ENCODE measurements at places on chromosomes 7 and 10. TPM values are rescaled to one million over a fixed set of nuclear protein-coding genes. Genes with fewer than 3 reads are reported as not detected.

Gene SUN3
- total RNA-seq: not detected

Gene ACTR3C
- total RNA-seq: 3.3 TPM

Gene COL28A1
- total RNA-seq: 6.3 TPM

- H3K27me3 ChIP-seq: no peaks in the 10 kb centered on the region
- no peaks in the 10 kb centered on the region for H3K36me3 ChIP-seq
- H3K4me3 ChIP-seq: no peak overlapping the region
- H3K4me1 ChIP-seq: peaks cover 12% of the 10 kb centered on the region
These were observed 22.9 kb upstream of the CAMK2B start for GRCh38 chr7:44348300-44348699.

- H3K27me3 ChIP-seq: no peaks in the 10 kb centered on the region
- no peak for DNase-seq
- no peak overlapping the region for H3K4me3 ChIP-seq
- H3K4me1 ChIP-seq: no peaks in the 10 kb centered on the region
These were observed 93.3 kb upstream of the GDF10 start for GRCh38 chr10:47206449-47207280.

Gene IFIT3
- total RNA-seq: 4.9 TPM

DNA sequence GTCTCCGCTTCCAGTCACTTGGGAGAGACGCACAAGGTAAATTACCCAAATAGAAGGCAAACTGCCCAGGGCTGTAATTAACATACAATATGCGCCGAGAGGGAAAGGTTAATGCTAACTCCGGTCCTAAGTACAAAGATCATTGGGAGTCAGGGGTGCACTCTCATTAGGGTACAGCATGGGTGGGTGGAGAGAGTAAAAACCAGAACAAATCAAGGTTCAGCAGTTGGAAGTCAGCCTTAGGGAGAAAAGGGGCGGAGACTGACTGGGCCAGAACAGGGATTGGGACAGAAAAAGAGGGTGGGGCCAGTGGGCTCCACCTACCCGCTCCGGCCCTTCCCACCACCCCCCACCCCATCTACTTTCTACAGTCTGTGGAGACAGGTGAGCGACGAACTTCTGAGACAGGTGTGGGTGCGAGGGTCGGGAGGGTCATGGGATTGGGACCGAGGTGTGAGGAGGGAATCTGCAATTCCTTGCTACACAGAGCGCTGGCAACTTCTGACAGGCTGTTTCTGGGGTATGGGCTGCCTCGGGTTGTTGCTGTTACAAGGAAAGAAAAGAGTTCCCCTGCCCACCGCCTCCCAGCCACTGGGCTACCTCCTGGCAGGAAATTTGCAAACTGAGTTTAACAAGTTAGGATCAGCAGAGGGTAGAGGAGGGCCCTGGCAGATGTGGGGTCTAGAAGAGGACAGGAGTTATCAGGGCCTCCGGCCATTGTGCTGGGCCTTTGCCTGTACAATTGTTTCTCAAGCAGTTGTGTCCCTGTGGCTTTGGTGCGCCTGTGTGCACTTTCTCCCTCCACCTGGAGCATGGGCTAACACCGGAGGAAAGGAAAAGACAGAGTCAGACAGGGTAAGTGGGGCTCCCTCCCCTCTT is at the start of gene TMEM139:
TMEM139 (plus strand) TSS at position 368 of the 879 bp plus-strand sequence. CDS start 1,000 bp downstream, outside the sequence.
- DNase-seq: no peak
- H3K36me3 ChIP-seq: no peaks in the 10 kb centered on the region
- H3K27ac ChIP-seq: no peak within 1 kb of the TSS
- no peaks in the 10 kb centered on the region for H3K27me3 ChIP-seq
- H3K4me1 ChIP-seq: peaks cover 11% of the 10 kb centered on the region
- no peak within 1 kb of the TSS for H3K4me3 ChIP-seq

DNA sequence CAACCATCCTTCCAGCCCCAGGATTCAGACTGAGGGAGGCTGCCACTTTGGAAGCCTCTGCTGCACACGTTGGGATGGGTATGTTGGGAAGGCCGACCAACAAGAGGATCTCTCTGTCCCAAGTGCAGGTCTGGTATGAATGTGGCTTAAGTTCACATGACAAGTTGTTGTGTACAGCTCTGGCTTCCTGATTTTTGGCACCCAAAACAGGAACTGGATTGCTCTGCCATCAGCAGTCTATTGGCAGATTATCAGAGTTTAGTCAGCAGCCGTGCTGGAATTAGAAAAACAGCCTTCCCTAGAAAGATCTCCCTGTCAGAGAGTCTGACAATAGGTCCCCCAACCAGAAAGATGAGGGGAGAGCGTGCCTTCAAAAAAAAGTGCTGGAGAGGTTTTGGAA is 66.9 kb downstream of the GOLGA7B start:
- peaks cover 9% of the 10 kb centered on the region for H3K4me1 ChIP-seq
- H3K36me3 ChIP-seq: no peaks in the 10 kb centered on the region
- no peak for DNase-seq
- no peaks in the 10 kb centered on the region for H3K27me3 ChIP-seq
- no peak overlapping the region for H3K27ac ChIP-seq
- H3K4me3 ChIP-seq: no peak overlapping the region
